ENCODE measurements at places on chromosomes 6 and 20.

- DNase-seq, result peak; percentile 14
These were observed 118.3 kb downstream of the STXBP5 start for GRCh38 chr6:147322299-147323162.

GRCh38 chr6:105748737-105749161, 337.4 kb upstream of the PRDM1 start:
- DNase-seq, result no peak

DNA sequence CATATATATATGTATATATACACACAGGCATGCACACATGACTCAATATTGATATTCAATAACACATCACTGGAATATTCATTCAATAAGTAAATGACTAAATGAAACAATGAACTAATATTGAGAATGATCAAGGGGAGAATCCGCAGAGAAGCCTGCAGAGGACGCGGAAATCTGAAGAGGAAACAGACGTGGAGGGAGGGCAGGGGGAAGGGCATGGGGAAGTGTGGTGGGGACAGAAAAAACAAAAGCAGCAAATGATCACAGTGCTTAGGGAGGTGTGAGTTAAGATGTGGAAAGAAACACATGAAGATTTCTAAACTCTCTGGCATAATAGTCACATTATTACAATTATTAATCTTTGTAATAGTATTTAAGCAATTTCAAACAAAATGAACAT, 14.5 kb downstream of the PERP start:
- no peak for DNase-seq

DNA sequence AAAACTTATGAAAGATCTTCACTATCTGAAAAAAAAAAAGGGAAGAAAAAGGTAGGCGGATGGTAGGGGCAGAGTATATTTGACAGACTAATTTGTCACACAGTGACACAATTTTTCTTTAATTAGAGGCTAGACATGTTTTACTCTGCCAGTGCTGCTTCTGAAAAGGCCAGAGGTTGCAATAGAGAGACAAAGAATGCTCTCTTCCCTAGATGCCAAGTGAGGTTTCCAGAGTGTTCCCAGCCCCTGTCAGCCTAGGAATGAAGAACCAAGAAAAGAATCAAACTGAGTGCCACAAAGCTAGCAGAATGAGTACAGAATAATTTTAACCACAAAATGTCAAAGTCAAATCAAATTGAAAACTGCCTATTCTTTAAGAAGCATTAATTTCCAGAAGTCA, 13.0 kb downstream of the PNISR start:
- DNase-seq, result no peak

DNA sequence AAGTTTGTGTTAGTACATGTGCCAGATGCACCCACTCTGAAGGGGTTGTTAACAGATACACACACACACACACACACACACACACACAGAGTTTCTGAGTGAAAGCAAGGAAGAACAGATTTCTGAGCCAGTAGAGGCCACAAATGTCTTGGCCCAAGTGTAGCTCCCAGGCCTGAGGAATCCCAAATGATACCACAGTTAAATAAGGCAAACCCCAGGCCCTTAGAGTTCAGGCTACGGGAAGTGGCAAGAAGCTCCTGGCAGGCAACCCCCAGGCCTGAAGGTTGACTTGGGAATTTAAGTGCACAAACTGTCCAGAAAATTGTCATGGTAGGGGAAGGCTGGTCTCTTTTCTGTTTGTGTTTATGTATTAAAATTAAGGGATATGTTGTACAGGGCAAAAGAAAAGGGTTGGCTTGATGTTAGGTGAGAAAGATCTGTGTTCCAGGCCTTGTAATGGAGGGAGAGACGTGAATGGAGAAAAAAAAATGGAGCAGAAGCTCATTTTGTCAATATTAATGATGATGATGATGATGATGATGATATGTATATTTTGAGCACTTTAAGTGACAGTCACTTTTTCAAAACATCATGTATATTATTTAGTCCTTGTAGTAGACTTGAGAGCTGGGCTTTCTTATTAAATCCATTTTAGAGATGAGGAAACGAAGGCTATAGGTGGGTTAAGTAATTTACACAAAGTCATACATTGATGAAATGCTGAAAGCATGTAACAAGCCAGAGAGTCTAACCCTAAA, 317.0 kb upstream of the JAG1 start:
- no peak for DNase-seq

GRCh38 chr20:21125072-21125848, 622 bp upstream of the KIZ start:
- DNase-seq, result no peak

DNA sequence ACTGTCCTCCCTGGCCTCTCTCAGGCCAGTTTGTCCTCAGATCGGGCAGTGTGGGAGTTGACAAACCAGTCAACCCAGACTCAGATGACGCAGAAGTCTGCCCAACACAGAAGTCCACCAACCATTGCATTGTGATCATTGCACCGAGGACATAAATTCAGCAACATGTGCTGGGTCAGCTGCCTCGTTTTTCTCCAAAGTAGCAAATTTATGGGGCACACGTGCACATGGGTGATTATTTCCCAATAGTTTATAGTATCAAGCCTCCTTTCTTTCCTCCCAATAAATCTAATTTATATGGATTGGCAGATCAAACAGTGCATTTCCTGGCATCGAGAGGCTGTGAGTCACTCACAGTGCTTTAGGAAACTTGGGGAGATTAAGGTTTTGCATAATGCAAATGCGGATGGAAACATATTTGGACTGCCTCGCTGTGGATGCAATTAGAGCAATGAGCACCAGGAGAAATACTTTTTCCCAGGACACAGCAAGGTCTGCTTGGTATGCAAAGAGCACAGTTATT, 413.7 kb upstream of the SULF2 start:
- no peak for DNase-seq

- DNase-seq, result no peak
These were observed 501.7 kb downstream of the UTRN start for GRCh38 chr6:144786825-144787224.

GRCh38 chr20:14234666-14235295, 102.6 kb downstream of the FLRT3 start:
- DNase-seq, result no peak

GRCh38 chr6:89045576-89045975, 35.0 kb upstream of the PNRC1 start:
- DNase-seq, result no peak

DNA sequence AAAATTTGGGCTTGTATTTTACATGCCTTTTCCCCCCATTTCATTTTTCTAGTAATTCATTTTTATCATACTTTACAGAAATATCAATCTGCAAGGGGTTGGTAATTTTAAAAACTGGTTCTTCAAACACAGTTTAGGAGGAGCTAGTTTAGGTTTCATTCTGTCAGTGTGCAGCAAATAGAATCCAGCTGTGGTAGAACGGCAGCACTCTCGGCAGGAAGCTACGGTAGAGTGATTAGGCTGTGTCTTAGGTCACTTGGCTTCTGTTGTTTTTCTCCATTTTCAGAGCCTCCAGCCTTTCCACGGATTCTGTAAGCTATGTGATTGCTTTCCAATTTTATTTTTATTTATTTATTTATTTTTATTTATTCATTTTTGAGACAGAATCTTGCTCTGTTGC, 32.7 kb downstream of the TLDC2 start:
- DNase-seq, result no peak

- no peak for DNase-seq
These were observed 250.0 kb downstream of the LRFN2 start for GRCh38 chr6:40336940-40337760.

GRCh38 chr6:33746651-33747100, at the start of gene IP6K3:
Gene IP6K3 (minus strand): TSS chr6:33746905. CDS start chr6:33735476, 11,429 bp downstream.
- no peak for DNase-seq

GRCh38 chr20:48158014-48158413, 372.7 kb upstream of the SULF2 start:
- DNase-seq, result no peak

DNA sequence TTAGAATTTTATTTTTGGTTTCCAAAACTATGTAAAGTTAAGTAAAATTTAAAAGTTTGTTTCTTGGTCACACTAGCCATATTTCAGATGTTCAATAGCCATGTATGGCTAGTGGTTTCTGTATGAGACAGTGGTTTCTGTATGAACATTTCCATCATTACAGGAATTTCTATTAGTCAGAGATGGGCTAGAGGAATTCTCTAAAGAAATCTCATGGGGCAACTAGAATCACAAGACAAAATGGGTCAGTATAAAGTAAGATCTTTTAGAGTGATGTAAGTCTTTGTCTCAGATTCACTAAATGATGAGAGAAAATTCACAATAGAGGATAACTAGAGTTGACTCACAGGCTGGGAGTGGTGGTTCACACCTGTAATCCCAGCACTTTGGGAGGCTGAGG, 149.0 kb downstream of the FUT9 start:
- no peak for DNase-seq

- DNase-seq, result no peak
These were observed 237.7 kb downstream of the ARHGAP18 start for GRCh38 chr6:129472239-129472638.

DNA sequence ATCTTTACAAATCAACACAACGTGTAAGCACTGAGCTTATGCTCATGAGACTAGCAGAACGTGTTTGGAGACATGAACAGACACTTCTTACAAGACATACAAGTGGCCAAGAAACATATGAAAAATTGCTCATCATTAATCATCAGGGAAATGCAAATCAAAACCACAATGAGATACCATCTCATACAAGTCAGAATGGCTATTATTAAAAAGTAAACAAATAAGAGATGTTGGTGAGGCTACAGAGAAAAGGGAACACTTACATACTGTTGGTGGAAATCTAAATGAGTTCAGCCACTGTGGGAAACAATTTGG, 327.9 kb upstream of the SOX4 start:
- DNase-seq, result no peak

DNA sequence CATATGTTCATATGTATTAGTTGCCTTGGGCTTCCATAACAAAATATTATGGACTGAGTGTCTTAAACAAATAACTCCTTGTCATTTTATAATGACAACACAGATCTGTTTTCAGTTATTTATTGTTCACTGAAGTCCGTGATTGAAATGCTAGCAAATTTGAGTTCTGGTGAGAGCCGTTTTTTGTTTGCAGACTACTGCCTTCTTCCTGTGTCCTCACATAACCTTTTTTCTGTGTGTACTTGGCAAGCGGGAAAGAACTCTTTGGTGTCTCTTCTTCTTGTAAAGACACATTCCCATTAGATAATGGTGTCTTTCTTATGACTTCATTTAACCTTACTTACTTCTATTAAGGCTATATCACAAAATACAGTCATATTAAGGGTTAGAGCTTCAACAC, 482.9 kb upstream of the EYS start:
- no peak for DNase-seq

DNA sequence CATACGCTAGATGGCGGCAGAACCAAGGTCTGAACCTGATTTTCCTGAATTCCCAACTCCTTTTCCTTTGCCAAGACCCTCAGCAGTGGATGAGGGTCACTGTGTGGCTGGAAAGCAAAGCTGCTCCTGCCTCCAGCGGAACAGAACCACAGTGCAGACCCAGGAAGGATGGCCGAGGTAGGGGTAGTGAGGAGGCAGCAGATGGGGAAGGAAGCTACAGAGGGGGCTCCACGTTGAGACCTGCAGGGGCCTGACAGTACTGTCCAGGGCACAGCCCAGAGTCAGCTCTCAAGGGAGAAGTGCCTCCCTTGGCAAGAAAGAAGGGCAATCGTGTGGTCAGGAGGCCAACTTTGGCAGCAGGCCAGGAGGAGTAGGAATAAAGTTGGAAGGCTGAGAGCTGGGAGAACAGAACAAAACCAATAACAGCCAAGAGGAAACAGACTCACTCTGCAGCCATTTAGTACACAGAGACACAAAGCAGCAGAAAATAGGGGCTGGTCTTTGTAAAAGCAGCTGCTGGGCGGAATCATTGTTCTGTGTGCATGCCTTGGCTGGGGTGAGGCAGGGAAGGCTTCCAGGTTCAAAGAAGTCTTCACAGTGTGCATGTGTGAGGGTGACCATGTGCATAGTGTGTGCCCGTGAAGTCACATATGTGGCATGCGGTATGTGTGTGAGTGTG, 3.1 kb downstream of the GABRR2 start:
- no peak for DNase-seq

DNA sequence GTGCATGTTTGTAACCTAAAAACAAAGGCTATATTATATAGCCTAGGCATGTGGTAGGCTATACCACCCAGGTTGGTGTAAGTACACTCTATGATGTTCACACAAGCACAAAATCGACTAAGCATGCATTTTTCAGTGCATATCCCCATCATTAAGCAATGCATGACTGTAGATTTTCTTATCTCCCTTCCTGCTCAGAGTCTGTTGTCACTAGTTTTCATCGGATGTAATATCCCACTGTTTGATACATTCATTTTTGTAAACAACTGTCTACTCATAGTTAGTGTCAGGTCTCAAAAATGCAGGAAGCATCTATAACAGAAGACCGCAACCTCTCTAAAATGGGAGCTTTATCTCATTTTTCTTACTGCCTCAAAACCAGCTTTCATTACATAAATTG, 70.7 kb downstream of the GFRAL start:
- DNase-seq, result no peak

- DNase-seq, result no peak
These were observed 165.6 kb downstream of the TRIM27 start for GRCh38 chr6:28758046-28758817.

DNA sequence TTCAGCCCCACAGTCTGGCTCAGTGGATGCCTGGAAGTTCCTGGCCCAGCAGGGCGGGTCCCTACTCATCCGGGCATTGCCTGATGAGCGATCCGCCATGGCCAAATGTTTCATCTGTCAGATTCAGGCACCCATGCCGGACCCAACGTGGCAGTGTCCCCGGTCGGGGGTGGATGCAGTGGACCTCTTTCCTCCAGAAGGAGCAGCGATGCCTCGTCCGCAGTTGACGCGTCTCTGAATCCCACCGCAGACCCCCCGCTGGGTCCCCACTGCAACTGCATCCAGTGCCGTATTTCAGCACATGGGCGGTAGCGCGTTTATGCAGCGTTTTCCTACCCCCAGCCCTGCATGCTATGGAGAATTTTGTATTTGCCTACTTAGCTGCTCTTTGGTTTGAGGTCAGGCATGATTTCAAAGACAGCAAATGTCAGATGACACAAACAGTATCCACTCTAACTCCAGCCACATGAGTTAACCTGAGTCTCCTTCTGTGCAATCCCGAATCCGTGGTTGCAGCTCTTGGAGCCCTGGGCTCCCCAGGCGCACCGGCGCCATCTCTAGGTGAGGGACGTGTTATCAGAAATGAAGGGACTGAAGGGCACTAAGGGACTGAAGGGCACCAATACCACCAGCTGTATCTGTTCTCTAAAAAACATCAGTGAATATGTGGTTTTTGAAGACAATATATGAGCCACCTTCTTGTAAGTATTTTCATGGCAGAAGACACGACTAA, 72.6 kb upstream of the THBS2 start:
- no peak for DNase-seq

GRCh38 chr20:47701612-47702011, 83.7 kb downstream of the SULF2 start:
- no peak for DNase-seq

DNA sequence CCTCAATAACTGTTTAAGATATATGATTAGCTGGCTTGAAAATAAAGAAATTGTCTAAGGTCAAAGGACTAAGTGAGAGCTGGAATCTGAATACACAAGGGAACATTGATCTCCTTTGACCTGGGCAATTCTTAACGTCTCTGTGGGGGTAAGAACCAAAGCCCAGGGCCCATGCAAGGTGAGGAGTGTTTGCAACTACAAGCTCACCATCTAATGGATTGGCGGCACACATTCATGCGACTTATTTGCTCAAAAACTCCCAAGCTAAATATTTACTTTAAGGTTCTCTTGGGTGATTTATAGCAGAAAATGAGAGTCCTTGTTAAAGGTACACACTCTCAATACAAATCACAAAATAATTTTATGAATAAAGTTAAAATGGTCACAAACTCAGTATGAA, 392.0 kb upstream of the FLRT3 start:
- no peak for DNase-seq
